ENCODE measurements at places on chromosomes 16 and 17.
A peak's percentile ranks its signal among the peaks of the same experiment; 100 is the strongest.

DNA sequence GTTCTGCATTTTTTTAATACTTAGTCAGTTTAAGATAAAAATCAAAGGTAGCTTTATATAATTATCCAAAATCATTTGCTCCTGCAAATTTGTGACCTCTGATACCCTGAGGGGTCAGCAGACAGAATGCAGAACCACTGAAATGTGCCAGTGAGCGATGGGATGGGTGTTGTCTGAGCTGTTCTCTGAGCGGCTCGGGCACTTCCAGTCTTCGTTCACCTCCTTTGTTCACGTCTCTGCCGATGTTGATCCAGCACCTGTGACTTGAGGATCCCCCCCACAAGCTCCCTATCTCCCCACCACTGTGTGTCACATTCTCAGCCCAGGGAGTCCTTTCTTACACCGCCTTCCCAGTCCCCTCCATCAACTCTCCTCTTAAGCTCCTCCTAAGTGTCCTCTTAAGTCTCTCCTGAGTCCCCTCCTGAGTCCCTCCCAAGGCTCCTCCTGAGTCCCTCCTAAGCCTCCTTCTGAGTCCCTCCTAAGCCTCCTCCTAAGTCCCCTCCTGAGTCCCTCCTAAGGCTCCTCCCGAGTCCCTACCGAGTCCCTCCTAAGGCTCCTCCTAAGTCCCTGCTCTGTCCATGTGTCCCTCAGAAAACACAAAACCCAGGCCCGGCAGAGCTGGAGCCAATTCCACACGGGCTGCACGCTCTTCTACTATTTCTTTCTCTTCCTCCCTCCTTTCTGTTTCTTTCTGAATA lies 47.5 kb downstream of the RNF213 start:
- no peak for DNase-seq

DNA sequence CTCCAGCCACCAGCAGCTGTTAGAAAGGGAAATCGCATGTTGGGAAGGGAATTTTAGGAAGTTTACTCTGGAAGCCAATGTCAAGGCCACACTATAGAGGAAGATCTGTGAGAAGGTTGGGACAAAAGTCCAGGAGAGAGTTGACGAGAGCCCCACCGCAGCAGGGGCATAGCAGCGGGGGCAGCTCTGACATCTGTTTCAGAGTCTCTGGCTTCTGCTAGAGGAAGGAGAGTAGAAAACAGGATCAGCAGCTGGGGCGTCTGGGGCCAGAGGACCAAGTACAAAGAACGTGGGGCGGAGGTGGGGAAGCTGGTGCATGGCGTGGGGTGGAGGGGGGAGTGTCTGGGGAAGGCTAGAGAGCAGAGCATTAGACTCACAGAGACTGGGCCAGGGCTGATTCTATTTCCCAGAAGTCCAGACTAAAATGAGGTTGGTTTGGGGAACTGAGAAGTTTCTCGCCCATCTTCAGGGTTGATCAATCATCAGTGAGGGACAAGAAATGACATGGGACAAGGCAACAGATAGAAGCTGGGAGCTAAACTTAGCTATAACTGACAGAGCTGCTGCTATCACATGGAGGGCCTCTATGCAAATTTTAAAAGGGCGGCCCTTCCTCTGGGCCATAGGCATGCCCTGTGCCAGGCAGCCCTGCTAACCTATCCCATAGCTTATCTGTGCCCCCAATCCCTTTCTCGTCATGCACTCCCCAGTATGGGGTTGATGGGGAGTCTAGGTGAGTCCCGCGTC lies 1.2 kb downstream of the RABEP2 start:
- DNase-seq, result no peak

- no peak for DNase-seq
Observed at GRCh38 chr16:72142476-72142875, 29.5 kb downstream of the PMFBP1 start.

DNA sequence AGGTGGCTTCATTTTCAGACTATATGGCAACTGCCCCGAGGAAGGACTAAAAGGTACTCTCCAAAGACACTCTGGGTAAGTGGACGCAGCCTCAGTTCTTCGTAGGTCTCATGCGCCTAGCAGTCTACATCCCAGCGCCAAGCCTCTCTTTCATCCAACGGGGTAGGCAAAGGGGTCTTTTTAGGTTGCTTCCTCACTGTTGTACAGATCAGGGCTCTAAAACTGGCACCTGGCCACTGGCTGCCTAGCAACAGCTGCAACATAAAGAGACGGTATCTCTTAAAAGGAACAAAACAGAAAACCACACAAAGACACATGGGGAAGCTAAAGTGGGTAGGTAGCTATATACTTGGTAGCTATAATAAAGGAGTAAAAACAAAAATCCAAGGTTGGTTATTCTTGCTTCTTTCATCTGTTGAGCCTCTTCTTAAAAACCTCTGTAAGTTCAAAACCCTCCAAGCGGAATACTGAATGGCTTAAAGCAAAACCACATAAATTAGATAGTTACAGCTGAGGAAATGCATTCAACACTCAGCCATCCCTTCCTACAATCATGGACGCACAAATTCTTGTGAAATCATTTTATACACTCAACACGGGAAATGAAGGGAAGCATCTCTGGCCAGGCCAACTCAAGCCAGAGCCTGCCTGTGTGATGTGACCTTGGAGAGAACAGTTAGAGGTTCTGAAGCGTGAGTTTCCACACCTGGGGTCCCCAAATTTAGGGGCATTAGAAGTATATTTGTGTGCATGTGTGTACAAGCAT lies 22.7 kb downstream of the CYTH1 start:
- DNase-seq, result peak; percentile 83

- no peak for DNase-seq
Observed at GRCh38 chr16:59260892-59261291, 526.8 kb upstream of the GOT2 start.

- no peak for DNase-seq
Observed at GRCh38 chr17:32158870-32159585, 16.7 kb downstream of the RHOT1 start.

DNA sequence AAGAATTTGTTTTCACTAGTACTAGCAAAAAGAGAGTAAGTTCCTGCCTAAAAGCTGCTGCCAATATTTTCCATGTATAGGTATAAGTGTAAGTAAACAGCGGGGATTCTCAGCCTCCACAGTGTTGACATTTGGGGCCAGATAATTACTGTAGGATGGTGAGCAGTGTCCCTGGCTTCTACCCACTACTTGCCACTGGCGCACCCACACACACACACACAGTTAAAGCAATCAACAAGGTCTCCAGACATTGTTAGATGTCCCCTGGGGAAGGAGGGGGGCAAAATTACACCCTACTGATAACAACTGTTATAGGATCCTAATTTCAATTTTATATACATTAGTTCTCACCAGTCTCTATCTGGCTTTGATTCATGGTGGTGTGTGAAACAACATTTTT lies 417.0 kb upstream of the PSMD7 start:
- DNase-seq, result no peak

DNA sequence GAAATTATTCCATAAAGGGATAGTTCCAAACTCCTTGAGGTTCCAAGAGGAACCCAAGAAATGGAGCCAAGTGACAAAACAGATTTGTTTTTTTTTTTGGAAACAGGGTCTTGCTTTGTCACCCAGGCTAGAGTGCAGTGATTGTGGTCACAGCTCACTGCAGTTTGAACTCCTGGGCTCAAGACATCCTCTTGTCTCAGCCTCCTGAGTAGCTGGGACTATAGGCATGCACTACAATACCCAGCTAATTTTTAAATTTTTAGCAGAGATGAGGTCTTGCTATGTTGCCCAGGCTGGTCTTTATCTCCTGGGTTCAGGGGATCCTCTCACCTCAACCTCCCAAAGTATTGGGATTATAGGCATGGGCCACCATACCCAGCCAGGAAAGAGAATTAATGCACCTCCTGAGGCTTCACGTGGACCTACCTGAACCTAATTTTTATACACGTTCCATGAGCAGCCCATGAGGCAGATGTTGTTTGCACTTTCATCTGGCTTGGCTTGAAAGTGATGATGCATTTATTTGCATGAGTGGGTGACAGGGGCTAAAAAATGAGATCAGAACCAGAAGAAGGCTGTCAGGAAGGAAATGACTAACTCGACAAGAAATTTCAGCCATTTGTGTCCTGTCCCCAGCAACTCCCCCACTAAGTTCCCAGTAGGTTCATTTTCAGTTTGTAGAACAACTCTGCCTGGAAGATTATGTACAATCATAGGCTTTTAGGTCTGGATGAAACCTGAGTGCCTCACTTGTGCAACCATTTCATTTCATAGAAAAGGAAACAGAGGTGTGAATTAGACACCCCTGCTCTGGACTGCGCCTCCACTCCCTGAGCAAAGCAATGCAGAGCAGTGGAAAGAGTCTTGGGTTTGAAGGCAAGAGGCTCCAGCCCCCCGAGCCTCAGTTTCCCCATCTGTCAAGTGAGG lies 10.3 kb upstream of the IRF8 start:
- DNase-seq, result no peak

DNA sequence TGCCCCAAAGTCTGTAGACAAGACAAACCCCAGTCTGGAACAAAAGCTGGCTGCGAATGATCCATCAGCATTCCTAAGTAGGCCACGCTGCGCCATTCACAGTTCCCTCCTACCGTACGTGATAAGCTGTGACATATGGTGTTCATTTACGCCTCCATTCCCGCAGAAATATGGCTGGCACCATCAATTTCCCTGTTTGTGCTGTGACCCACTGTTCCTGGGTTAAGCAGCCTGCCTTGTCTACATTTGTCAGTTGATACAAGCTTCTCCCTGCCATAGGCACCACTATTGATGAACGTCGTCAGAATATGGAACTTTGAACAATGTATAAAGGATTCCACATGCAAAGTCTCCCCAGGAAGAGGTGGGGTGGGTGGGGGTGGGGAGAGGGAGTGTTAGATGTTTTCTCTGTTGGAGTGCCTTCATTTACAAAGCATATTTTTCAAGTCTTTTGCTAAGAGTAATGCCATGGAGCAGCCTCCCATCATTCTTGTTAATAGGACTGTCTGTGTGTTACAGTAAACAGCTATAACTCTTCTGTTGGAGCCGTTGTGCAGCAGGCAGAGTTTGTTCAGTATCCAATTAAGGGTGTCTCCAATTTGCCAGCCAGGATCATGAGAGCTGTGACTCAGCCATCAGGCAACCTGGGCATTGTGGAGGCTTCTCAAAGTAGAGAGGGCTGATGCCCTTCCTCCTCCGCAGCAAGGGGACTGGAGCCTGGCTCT lies 294.6 kb downstream of the TMEM114 start:
- no peak for DNase-seq

DNA sequence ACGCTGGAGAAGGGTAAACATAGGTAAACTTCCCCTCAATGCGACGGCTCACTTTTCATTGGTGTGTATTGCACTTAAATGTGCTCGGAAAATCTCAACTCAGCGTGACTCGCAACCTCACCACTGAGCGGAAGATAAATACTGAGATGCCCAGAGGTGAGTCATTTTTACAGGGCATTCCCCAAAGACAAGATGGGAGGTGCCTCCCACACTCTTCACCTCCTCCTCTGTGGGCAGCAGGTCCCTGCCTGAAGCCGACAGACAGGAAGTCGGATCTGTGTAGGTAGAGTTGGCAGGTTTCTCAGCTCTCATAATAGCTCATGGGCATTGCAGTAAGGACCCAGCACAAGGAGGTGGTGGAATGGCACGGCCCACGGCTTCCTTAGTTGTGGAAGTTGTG lies 274.6 kb upstream of the HSBP1 start:
- DNase-seq, result no peak

GRCh38 chr17:69048634-69049033 lies 12.1 kb downstream of the ABCA9 start:
- DNase-seq, result no peak

GRCh38 chr17:55758171-55758570 lies 7.3 kb downstream of the PCTP start:
- no peak for DNase-seq

DNA sequence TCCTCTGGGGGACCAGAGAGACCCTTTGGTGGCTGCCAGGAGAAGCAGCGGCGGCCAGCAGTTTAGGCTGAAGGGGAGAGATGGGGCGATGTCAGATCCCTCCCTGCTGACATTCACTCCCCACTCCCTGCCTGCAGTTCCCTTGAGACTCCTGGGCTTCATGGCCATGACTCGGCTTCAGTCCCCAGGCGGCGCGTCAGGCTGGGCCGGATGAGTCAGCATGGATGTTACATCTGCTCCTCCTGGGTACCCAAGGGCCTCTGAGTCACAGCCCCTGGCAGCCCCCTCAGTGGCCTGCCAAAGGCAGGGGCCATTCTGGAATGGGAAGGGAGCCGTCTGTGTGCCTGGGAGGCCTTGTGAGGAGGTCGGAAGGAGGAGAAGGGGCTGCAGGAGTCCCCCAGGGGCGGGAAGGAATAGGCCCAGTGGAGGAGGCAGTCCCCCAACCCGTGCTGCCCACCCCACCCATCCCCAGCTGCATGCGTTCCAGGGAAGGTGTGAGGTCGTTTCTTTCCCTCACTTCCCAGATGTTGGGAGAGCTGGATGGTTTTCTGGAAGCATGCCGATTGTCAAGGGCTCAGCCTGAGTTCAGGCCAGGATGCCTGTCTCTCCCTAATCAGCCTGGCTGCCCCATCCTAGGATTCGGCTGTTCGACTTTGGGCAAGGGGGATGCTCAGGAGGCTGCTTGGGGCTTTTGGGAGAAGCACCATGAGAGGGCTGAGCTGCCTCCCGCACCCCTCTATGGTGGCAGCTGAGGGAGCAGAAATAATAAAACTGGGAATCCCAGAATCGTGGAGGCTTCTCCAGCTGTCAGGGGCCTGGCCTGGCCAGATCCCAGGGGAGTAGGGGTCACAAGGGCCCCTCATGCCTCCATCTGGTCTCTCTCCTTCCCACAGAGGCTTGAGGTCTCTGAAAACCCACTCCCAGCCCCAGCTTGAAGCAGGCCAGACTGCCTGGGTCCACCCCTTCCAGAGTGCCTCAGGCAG lies 9.7 kb downstream of the RHBDL3 start:
- no peak for DNase-seq

DNA sequence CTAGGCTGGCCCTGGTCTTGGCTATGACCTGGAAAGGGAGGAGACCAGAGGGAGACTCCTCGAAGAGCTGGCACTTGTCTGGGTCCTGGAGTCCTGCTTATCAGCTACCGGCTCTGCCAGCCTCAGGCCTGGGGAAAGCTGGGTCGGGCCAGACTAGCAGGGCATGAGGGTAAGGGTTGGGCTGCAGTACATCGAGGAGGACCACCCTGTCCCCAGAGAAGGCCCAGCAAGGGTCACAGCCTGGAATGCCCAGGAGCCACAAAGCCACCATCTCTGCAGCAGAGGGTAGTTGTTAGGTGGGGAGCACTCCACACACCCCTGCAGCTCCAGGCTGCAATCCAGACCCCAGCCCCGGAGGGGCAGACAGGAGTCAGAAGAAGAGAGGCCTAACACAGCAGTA lies 54.0 kb downstream of the SLC6A2 start:
- no peak for DNase-seq

GRCh38 chr16:47461598-47462266 lies 601 bp downstream of the PHKB start:
- DNase-seq, result no peak

DNA sequence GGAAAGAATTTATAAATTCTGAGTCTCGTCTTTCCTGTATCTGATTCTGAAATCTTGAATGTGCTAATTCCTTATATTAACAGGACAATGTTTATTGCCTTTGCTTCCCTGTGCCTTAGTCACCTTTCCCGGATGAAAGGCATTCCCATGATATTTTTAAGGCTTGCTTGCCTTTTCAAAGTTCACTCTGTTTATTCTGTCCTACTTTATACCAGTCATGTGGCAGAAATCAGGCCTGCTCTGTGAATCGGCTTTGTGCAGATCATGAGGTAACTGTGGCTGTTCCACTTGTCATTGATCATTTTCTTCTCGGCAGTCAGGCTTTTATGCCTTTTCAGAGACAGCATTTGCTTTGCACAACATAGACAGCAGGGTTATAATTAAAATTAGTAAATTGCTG lies 28.8 kb upstream of the ABCC11 start:
- DNase-seq, result no peak

All from ovary (tissue), 10 donors.